ENCODE measurements at places on chromosomes 5 and 9. TPM values are rescaled to one million over a fixed set of nuclear protein-coding genes. Genes with fewer than 3 reads are reported as not detected.

DNA sequence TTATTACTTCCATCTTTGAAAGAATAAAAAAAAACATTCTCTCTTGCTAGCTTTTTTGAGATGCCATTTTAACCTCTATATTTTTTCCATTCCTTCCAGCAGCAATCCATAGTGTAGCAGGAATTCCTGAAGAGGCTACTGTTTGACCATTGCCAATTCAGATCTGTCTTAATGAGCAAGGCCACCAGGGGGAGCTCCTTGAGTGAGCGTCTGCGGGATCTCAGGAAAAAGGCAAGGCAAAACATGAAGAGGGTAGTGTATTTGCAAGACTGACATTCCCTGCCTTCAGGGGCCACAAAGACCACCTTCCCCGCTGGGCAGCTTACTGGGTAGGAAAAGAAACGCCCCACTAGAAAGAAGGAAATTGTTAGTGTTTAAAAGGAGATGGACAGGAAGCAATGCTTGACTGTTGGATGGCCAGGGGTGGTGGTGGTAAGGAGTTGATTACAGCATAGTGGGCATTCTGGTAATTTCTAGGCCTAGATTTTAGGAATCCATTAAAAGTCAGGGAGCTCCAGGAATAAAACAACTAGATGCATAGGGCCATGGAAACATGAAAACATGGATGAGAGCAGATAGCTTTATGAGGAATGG lies 206.6 kb upstream of the HAPLN1 start:
- peaks cover 13% of the 10 kb centered on the region for H3K27me3 ChIP-seq
- no peaks in the 10 kb centered on the region for H3K4me1 ChIP-seq
- H3K4me3 ChIP-seq = no peak overlapping the region
- no peaks in the 10 kb centered on the region for H3K36me3 ChIP-seq

- ATAC-seq = no peak
- no peaks in the 10 kb centered on the region for H3K27me3 ChIP-seq
- no peak overlapping the region for H3K4me3 ChIP-seq
- H3K27ac ChIP-seq = no peak overlapping the region
Observed at GRCh38 chr5:109837231-109837861, 147.6 kb downstream of the MAN2A1 start.

- no peak for ATAC-seq
- no peak overlapping the region for H3K27ac ChIP-seq
- no peaks in the 10 kb centered on the region for H3K36me3 ChIP-seq
Observed at GRCh38 chr9:79107911-79108676, 463.7 kb upstream of the TLE4 start.

GRCh38 chr9:132690696-132691095 lies 20.4 kb downstream of the GTF3C4 start:
- ATAC-seq = no peak
- no peak overlapping the region for H3K27ac ChIP-seq
- no peaks in the 10 kb centered on the region for H3K27me3 ChIP-seq
- no peaks in the 10 kb centered on the region for H3K4me1 ChIP-seq
- no peak overlapping the region for H3K4me3 ChIP-seq
- H3K36me3 ChIP-seq = peaks cover 70% of the 10 kb centered on the region

DNA sequence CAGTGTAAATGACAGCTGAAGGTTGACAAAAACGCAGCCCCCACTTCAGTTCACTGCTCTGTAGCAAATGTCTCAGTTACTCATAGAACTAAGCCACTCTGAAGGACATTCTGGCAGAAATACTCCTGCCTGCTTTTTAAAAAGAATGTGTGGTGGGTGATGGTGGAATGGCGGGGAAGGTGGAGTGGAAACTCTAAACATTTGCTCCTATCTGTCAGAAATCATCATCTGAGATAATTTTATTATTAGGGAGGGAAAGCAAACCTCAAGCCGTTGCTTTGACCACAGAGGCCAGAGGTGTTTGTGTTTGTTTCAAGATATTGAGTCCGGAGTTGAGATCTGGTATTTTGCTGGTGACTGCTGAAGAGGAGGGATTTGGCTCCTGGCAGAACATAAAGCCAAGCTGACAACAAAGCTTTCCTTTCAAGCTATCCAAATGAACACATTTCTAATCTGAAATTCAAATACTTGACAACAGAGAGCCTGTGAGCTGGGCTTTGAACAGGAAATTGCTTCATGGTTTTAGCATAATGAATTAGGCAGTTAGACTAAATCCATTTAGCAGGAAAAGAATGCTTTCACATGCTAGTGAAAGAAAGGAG lies 362.7 kb downstream of the CSNK1G3 start:
- H3K4me1 ChIP-seq = no peaks in the 10 kb centered on the region
- no peaks in the 10 kb centered on the region for H3K36me3 ChIP-seq
- H3K27ac ChIP-seq = no peak overlapping the region
- H3K4me3 ChIP-seq = no peak overlapping the region
- no peaks in the 10 kb centered on the region for H3K27me3 ChIP-seq
- ATAC-seq = no peak

GRCh38 chr5:150836064-150836463 lies 10.3 kb upstream of the IRGM start:
- no peaks in the 10 kb centered on the region for H3K4me1 ChIP-seq
- ATAC-seq = no peak
- H3K27ac ChIP-seq = no peak overlapping the region
- H3K36me3 ChIP-seq = no peaks in the 10 kb centered on the region

GRCh38 chr9:131503626-131504465 lies 1.1 kb downstream of the POMT1 start:
- peak overlapping the region; percentile 93 for H3K27ac ChIP-seq
- H3K4me3 ChIP-seq = peak overlapping the region; percentile 93
- H3K36me3 ChIP-seq = peaks cover 62% of the 10 kb centered on the region
- ATAC-seq = peak; percentile 68
- H3K4me1 ChIP-seq = peaks cover 32% of the 10 kb centered on the region
- H3K27me3 ChIP-seq = no peaks in the 10 kb centered on the region

- peak overlapping the region; percentile 96 for H3K27ac ChIP-seq
- no peaks in the 10 kb centered on the region for H3K27me3 ChIP-seq
- no peak for ATAC-seq
- H3K36me3 ChIP-seq = peaks cover 91% of the 10 kb centered on the region
- H3K4me3 ChIP-seq = peak overlapping the region; percentile 98
- H3K4me1 ChIP-seq = peaks cover 21% of the 10 kb centered on the region
Observed at GRCh38 chr5:141617128-141617527, 1.7 kb downstream of the DIAPH1 start.

DNA sequence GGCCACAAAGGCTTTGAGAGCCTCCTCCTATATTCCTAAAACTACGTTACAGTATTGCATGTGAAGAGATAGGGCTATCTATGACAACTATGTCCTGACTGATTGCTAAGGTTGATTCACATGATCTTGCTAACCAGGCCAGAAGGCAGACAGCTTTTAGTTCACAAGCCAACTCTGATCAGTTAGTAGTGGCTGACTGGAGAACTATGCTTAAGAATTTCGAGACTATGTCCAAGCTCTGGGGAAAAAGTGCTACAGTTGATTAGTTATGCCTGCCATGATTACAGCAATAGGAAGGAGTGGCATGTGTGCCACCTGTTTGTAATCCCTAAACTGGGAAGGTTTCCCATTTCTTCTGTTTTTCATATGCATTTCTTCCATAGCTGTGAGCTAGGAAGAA lies 223.4 kb downstream of the DOCK8 start:
- no peak for ATAC-seq
- no peaks in the 10 kb centered on the region for H3K4me1 ChIP-seq
- no peak overlapping the region for H3K4me3 ChIP-seq
- peaks cover 98% of the 10 kb centered on the region for H3K36me3 ChIP-seq
- no peak overlapping the region for H3K27ac ChIP-seq

DNA sequence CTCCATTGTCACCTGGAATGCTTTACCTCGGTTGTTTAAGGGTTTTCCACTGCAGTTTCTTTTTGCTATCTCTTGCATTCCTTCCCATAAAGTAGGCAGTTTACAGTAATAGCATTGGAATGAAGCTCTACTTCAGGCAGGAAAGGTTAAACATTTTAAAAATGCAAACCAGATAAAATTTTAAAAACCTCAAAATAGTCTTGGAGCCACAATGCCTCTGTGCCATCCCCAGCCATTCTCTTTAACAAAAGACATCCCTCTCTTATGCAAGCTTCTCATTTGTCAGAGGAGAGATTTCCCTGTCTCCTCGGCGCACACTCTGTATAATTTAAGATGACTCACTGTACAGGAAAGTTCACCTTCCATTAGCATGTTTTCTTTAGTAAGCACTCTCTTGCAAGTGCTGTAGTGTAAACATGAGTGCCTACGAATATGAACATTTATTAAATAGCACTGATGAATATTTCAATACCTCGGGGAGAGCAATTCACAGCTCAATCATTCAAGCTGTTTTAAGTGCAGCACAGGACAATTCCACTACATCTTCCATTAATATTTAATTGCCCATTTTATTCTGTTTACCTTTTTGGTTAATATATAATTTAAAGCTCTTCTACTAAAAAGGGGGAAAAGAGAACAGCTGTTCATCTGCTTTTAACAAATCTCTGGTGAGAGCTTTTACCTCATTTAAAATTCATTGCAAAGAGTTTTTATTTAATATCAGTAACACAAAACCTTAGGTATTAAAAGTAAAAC lies 343.6 kb downstream of the SPATA31D1 start:
- no peaks in the 10 kb centered on the region for H3K36me3 ChIP-seq
- no peak for ATAC-seq
- no peaks in the 10 kb centered on the region for H3K4me1 ChIP-seq
- no peak overlapping the region for H3K4me3 ChIP-seq
- H3K27me3 ChIP-seq = no peaks in the 10 kb centered on the region

DNA sequence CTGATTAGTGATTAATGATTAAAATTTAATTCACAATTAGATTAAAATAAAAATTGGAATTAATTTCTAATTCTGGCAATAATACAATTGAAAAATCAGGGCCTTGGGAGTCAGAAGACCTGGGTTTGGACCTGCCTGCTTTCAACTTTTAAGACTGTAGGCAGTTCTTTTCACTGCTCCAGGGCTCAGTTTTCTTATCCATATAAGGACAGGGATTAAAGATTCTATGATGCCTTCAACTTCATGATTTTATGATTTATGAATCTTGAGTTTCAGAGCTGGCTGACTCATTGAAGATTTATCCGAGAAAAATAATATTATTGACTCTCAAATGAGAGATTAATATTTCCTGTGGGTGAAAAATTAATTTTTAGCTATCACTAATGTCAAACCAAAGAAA lies 208.6 kb upstream of the ANKH start:
- no peak overlapping the region for H3K4me3 ChIP-seq
- H3K4me1 ChIP-seq = no peaks in the 10 kb centered on the region
- ATAC-seq = no peak

- H3K36me3 ChIP-seq = no peaks in the 10 kb centered on the region
- no peaks in the 10 kb centered on the region for H3K4me1 ChIP-seq
Observed at GRCh38 chr9:15843316-15843715, 290.5 kb downstream of the CCDC171 start.

GRCh38 chr5:112923148-112923917 lies 1.3 kb upstream of the REEP5 start:
- H3K27me3 ChIP-seq = no peaks in the 10 kb centered on the region
- peak overlapping the region; percentile 60 for H3K27ac ChIP-seq
- peaks cover 27% of the 10 kb centered on the region for H3K36me3 ChIP-seq
- peaks cover 33% of the 10 kb centered on the region for H3K4me1 ChIP-seq
- ATAC-seq = no peak

DNA sequence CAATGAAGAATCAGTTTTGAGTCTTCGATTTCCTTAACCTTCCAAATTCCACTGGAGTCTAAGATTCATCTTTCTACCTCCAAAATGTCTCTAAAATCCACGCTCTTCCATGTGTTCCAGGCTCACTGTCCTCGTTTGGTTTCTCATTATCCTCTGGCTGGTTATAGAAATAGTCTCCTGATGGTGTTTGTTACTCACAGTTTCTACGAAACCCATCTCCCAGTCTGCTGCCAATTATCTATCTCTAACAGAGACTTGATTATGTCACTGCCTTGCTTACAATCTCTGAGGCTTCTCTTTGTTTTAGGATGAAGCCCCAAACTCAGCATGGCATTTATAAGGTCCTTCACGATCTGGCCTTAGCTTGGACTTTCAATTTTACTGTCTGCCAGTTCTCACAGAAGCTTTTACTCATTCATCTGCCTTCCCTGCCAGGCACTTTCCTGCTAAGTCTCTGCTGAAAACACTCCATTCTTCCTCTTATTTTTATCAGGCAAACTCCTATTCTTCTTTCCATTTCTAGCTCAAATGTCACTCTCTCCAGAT lies 339.6 kb upstream of the SGCD start:
- H3K27me3 ChIP-seq = no peaks in the 10 kb centered on the region
- no peaks in the 10 kb centered on the region for H3K36me3 ChIP-seq
- no peak overlapping the region for H3K27ac ChIP-seq
- H3K4me1 ChIP-seq = no peaks in the 10 kb centered on the region

DNA sequence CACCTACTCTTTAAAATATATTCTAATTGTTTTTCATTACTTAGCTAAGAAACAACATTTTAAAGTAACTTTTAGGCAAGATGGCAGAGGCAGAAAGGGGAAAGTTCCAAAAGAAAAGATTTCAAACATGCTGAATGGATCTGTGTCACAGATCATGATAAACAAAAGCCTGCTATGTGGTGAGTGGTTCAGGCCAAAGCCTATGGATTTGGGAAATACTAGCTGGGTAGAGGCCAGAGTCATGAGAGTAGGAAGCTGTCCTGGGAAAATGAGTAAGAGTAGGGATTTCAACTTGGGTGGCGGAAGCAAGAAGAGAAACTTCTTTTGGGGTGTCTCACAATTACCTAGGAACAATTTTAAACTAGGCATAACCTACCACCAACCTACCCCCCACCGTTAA lies 68.7 kb upstream of the GRHPR start:
- no peak for ATAC-seq
- H3K27me3 ChIP-seq = no peaks in the 10 kb centered on the region
- H3K27ac ChIP-seq = no peak overlapping the region
- H3K4me1 ChIP-seq = no peaks in the 10 kb centered on the region
- H3K4me3 ChIP-seq = no peak overlapping the region

- no peaks in the 10 kb centered on the region for H3K27me3 ChIP-seq
- no peak overlapping the region for H3K27ac ChIP-seq
- peaks cover 13% of the 10 kb centered on the region for H3K36me3 ChIP-seq
- peaks cover 14% of the 10 kb centered on the region for H3K4me1 ChIP-seq
- H3K4me3 ChIP-seq = no peak overlapping the region
Observed at GRCh38 chr9:133026426-133026825, 4.4 kb upstream of the GTF3C5 start.

The TYRP1 gene
- not detected for total RNA-seq

The TRIP13 gene
- total RNA-seq = 18.3 TPM

The IL13 gene
- total RNA-seq = 2.4 TPM

The HTR4 gene
- total RNA-seq = not detected

The TMEM174 gene
- not detected for total RNA-seq

The FBXL7 gene
- not detected for total RNA-seq

The PTAR1 gene
- total RNA-seq = 62.9 TPM

The GRXCR2 gene
- total RNA-seq = not detected

All from activated T-helper 17 cell treated with anti-CD3 and anti-CD28 coated beads, Interleukin-2, amount 50 U/mL, for 72 hours (primary cell).